ENCODE measurements at places on chromosomes 13 and 19. TPM values are rescaled to one million over a fixed set of nuclear protein-coding genes. Genes with fewer than 3 reads are reported as not detected.

DNA sequence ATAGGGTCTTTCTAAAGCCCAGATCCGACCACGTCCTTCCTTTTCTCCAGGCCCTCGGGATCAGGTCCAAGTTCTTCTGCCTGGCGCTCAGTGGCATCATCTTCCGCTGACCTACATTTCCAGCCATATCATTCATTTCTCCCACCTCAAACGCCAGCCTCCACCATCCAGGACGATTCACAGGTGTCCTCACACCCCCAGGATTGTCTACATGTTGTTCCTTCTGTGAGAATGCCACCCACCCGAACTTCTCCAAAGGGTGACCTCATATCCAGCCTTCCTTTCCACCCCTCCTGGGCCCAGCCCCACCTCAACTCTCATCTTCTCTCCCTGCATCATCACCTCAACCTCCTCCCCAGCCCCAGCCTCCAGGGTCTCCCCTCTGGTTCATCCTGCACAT, 4.7 kb upstream of the KLK5 start:
- H3K27ac ChIP-seq = no peak overlapping the region
- no peak for DNase-seq
- no peaks in the 10 kb centered on the region for H3K4me1 ChIP-seq
- no peak overlapping the region for H3K4me3 ChIP-seq
- H3K27me3 ChIP-seq = peaks cover 81% of the 10 kb centered on the region

DNA sequence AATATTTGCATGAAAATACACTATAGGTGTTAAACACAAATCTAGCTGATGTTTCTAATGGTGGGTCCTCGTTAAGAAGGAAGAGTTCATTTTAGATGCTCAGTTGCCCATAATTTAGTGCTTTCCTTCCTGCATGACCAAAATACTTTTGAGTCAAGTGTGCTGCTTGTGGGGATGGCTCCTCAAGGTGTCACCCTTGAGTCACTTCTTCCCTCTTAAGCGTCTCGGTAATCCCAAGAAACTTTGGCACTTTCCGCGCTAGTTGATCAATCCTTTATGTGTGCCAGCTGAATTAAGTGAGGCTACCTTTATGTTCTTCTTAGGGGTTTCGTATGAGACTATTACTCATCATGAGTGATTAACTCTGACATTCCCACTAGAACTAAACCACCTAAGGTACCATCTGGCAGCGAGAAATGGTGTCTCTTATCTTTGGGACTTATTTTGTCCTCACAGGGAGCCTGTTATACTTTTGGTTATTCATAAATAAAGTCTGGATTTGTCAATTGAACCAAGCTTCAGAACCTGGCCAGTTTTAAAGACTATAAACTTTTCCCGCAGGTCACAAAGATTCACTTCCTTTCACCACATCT, 106.8 kb downstream of the NHLRC3 start:
- no peaks in the 10 kb centered on the region for H3K36me3 ChIP-seq
- no peaks in the 10 kb centered on the region for H3K27me3 ChIP-seq
- peak overlapping the region; percentile 48 for H3K4me3 ChIP-seq
- H3K4me1 ChIP-seq = peaks cover 17% of the 10 kb centered on the region
- peak; percentile 40 for DNase-seq

ZNF491 gene
- 2.4 TPM for total RNA-seq

DNA sequence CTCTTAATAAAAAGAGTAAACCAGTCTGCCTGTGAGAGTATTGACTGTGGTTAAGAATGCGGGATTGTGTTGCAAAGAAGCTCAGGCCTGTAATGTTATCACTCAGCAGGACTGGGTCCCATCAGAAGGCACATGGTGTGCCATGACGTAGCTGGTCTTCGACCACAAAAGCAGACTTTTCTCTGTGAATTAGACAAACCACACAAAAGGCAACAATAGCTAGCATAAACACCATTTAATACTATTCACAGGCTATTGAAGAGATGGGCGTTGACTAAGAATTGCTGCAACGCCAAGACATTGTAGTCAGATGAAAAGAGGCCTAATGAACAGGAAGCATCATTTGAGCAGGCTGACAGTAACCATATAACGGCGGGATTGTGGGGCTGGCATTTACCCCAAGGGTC, 235.6 kb upstream of the SOX21 start:
- H3K36me3 ChIP-seq = no peaks in the 10 kb centered on the region
- no peak for DNase-seq
- H3K4me1 ChIP-seq = no peaks in the 10 kb centered on the region
- H3K27ac ChIP-seq = no peak overlapping the region

- no peaks in the 10 kb centered on the region for H3K36me3 ChIP-seq
- H3K4me1 ChIP-seq = peaks cover 16% of the 10 kb centered on the region
- peak overlapping the region; percentile 59 for H3K27ac ChIP-seq
Measured at GRCh38 chr19:14369399-14370168, 11.7 kb upstream of the ADGRE5 start.

GRCh38 chr19:2477141-2477710, 1.3 kb downstream of the GADD45B start:
- H3K4me3 ChIP-seq = peak overlapping the region; percentile 98
- peaks cover 51% of the 10 kb centered on the region for H3K4me1 ChIP-seq
- peak overlapping the region; percentile 95 for H3K27ac ChIP-seq
- peak; percentile 57 for DNase-seq

GRCh38 chr19:16462757-16463250, 9.0 kb downstream of the EPS15L1 start:
- H3K4me3 ChIP-seq = no peak overlapping the region
- no peaks in the 10 kb centered on the region for H3K27me3 ChIP-seq
- H3K36me3 ChIP-seq = no peaks in the 10 kb centered on the region
- peak; percentile 41 for DNase-seq
- H3K4me1 ChIP-seq = peaks cover 100% of the 10 kb centered on the region
- peak overlapping the region; percentile 95 for H3K27ac ChIP-seq

OLFM4 gene
- total RNA-seq = 0.55 TPM

CKM gene
- 3,974 TPM for total RNA-seq
